MG63 (cell line): ENCODE measurements at places on chromosomes 6 and 20. TPM values are rescaled to one million over a fixed set of nuclear protein-coding genes. Genes with fewer than 3 reads are reported as not detected.

The EDN3 gene
- not detected in 2 replicates for total RNA-seq

The ATG5 gene
- 51.9 and 61.9 TPM in 2 replicates for total RNA-seq

DNA sequence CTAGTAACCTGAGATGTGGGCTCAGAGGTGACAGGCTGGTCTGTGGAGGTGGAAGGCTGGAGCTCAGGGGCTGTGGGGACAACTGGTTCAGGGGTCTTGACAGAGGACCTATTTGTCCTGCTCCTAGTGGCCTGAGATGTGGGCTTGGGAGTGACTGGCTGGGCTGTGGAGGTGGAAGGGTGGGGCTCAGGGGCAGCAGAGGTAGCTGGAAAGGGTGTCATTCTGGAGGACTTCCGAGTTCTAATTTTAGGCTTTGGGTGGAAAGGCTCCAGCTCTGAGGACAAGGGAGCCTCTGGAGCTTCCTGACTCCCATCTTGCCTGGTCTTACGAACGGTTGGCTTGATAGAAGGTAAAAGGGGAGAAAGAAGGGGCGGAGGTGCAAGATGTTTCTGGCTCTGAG, 11.5 kb downstream of the MDC1 start:
- no peak for DNase-seq

DNA sequence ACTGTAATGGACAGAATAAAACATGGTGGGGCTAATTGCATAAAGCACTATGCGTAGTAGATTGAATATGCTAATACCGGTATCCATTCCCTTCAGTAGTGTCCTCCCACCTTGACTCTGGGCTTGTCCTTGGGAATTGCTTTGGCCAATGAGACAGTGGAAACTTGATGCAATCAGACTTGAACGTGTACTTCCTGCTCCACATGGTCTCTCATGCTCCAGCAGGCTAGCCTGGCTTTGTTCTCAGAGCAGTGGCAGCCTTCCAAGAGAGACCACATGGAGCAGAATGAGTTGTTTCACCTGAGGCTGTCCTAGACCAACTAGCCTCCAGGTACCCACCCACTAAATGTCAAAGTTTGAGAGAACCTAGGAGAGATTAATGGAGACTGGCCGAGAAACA, 37.0 kb upstream of the BTBD3 start:
- no peak for DNase-seq

GRCh38 chr6:90508753-90509152, 78.1 kb downstream of the MAP3K7 start:
- no peak for DNase-seq

- DNase-seq, result no peak
Measured at GRCh38 chr20:61963149-61963548, 102.5 kb downstream of the TAF4 start.

- no peak for DNase-seq
Measured at GRCh38 chr6:142839686-142840040, 105.3 kb downstream of the HIVEP2 start.
